ENCODE measurements at places on chromosomes 6 and 20. TPM values are rescaled to one million over a fixed set of nuclear protein-coding genes. Genes with fewer than 3 reads are reported as not detected.

Gene TCP11
- total RNA-seq = 0.25 TPM

Gene SLC35B3
- 21.9 TPM for total RNA-seq

Gene ZC2HC1B
- not detected for total RNA-seq

Gene SLC4A11
- 0.75 TPM for total RNA-seq

Gene OPN5
- total RNA-seq = not detected

Gene SYCP2
- total RNA-seq = 0.89 TPM

Gene TNFRSF6B
- total RNA-seq = 57.4 TPM

Gene POLR1H
- total RNA-seq = 34.8 TPM

Measured in uterine smooth muscle cell (primary cell).